ENCODE measurements at places on chromosomes 5 and 9. TPM values are rescaled to one million over a fixed set of nuclear protein-coding genes. Genes with fewer than 3 reads are reported as not detected.

The LRRC70 gene
- 0.32 TPM for total RNA-seq

The PCDHA3 gene
- total RNA-seq, result 0.78 TPM

The MARVELD2 gene
- total RNA-seq, result 3.2 TPM

The ZNF454 gene
- not detected for total RNA-seq

The GLIPR2 gene
- total RNA-seq, result 7.7 TPM

The GABRG2 gene
- total RNA-seq, result not detected

The HAVCR1 gene
- 42.6 TPM for total RNA-seq

The ADAM19 gene
- 14.4 TPM for total RNA-seq

The ADAMTS2 gene
- total RNA-seq, result 0.15 TPM

The ARHGEF39 gene
- total RNA-seq, result 16.6 TPM

The TAF11L9 gene
- total RNA-seq, result not detected

The C5orf52 gene
- not detected for total RNA-seq

The GALNT12 gene
- total RNA-seq, result 4.3 TPM

Data from A549 treated with GW870086 at 1 μM for 4 hours (cell line).